H1 (cell line): ENCODE measurements at places on chromosomes 3 and 15.

GRCh38 chr3:159818997-159819500, 169.6 kb upstream of the IL12A start:
- no peak for DNase-seq

DNA sequence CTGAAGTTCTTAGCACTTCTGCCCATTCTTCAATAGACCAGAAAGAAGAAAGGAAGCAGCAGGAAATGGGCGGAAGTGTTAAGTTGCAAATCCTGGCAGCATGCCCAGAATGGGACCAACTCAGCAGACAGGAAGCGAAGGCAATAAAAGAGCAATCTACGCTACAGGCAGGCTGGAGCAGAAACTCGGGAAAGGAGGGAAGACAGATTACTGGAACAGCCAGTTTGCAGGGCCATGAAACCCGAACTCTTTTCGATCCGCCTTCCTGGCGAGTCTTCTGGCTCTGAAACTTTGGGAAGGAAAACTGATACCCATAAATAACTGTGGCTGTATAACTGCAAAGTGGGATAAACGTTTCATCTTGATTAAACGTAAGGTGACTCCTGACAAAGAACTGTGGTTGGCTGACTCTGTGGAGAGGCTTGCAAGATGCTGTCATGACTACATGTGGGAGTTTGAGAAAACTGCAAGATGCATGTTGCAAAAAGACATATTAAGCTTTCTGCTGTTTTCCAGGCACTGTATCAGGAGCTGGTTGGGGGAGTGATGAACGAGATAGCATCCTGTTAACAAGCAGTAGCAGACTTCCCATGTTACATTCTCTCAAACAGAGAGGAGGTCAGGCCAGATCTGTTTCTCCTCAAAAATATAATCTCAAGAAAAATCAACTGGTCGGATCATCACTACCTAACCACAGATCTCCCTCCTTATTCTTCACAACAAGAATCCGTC, 67.8 kb downstream of the FMN1 start:
- no peak for DNase-seq

DNA sequence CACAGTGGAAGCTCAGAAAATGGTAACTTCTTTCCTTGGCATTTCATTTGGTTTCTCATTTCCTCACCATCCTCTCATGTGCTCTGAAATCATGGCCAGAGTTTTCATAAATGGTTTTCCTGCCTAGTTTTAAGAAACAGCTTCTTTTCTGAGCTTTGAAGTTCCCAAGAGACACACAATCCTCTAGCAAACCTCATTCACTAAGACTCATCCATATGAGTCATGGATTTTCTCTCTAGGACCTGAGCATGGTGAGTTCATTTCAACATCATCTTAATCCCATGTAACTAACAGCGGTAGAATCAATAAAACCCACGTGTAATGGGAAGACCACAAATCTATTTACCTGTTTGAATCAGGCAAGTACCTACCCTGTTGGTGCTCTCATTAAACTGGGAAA, 274.5 kb upstream of the LRTM1 start:
- no peak for DNase-seq

DNA sequence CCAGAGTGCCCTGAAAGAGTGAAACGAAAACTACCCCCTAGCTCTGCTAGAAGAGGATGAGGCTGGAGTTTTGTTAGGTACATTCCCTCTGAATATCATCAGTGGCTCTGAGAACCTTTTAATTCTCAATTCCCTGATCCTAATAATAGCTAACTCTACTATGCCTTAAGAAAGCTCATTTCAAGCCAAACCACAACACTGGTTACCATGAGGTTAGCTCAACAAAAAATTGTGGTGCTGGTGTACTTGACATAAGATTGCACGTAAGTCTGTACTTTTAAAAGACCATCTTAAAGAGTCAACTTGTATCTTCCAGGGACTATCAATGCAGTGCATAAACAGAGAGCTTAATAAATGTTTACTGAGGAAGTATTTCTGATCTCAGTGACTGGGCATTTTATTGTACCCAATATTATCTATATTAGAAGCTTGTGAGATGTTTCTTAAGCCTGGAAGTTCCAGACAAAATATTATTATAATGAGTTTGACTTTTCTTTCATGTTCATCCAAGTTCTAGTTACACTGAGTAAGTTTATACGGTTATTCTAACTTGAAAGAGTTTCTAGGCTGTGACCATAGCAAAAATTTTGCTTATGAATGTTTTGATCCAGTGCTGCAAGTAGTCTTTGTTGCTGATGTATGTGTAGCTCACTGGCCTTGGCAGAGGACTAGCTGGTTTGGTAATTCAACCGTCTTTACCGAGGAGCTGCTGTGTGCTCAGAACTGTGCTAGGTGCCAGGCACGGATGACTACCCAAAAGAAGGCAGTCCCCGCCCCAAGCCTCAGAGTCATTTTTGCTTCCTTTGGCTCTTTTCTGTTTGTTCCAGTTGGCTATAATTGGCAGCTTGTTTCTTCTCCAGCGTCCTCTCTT, 334.4 kb upstream of the TRIM42 start:
- DNase-seq: no peak

DNA sequence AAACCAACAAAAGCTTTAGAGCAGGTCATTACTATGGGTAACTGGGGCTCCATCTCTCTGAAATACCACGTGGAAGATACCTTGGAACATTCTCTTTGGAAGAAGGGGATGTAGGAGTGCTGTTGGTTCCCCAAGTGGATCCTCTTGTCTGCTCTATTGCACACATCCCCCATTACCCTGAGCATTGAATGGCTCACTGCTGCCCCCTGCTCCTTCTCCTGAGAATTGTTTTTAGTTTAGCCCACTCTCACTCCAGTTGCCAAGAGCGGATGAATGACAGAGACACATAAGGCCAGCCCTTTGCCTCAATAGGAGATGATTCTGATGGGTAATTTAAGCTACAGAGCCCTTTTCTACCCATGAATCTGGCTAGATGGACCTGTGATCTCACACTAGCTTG, 135.6 kb upstream of the SUCLG2 start:
- peak; percentile 90 for DNase-seq

- DNase-seq: no peak
Measured at GRCh38 chr3:80643421-80643820, 875.6 kb upstream of the ROBO1 start.
